ENCODE measurements at places on chromosomes 7 and 10.

DNA sequence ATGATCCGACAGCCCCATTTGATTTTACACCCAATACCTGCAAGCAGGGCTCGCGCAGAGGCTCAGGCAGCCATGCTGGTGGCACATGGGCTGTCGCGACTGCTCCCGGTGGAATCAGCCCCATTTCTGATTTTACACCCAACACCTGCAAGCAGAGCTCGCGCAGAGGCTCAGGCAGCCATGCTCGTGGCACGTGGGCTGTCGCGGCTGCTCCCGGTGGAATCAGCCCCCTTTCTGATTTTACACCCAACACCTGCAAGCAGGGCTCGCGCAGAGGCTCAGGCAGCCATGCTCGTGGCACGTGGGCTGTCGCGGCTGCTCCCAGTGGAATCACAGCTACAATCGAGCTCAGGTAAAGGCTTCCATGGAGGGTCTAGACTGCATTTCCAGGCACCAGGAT lies 244.1 kb downstream of the PTPRN2 start:
- DNase-seq: no peak

- no peak for DNase-seq
Measured at GRCh38 chr7:28675429-28675828, 263.1 kb downstream of the CREB5 start.

DNA sequence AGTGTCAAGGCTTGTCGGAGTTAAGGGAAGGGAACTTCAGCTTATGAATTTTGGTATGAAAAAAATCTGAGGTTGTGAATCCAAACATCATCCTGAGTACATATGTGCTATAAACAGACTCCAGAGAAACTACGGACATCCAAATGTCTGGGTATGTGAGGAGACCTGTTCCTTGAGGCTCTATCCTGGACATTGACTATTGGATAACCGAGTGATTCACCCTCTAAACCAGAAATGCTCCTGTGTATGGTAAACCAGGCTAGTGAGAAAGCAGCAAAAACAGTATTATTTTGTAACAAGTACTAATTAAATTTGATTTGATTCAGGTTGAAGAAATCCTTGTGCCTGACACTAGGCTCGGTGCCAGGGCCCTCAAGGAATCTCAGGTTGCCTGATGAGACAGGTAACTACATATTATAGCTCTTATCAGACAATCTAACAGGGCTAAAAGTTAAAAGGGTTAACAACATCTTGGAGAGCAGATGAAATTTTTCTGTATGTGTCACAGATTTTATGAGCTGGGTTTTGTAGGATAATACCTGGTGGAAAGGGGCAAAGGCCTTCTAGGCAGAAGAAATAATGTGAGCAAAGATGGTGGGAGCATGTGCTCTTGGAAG lies 10.4 kb upstream of the STOX1 start:
- DNase-seq: no peak

DNA sequence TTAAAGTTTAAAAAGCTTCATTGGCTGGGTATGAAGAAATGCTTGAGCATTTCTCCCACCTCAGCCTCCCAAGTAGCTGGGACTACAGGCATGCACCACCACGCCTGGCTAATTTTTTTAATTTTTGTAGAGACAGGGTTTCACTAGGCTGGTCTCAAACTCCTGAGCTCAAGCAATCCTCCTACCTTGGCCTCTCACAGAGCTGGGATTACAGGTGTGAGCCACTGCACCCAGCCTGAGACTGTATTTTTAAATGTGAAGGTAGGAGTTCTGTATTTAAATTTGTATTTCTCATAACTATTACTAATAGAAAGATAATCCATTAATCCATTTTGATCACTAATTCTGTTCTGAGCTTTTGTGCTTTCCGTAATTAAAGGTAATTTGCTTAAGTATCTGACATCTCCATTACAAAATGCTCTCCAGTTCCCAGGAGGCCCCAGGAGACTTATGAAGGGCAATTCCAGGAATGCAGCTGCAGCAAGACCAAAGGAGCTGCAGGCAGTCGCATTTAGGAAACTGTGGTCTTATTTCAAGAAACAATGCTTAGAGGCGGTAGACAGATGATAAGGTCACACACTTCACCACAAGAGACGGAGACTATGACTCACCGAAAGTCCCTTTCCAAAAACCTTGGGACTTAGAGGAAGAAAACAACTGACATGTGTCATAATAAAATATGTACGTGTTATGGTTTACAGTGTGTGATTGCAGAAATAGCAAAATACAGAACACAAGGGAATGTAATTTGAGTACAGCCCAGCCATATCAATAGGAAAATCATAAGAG lies 23.3 kb downstream of the YAE1 start:
- DNase-seq: peak; percentile 35

DNA sequence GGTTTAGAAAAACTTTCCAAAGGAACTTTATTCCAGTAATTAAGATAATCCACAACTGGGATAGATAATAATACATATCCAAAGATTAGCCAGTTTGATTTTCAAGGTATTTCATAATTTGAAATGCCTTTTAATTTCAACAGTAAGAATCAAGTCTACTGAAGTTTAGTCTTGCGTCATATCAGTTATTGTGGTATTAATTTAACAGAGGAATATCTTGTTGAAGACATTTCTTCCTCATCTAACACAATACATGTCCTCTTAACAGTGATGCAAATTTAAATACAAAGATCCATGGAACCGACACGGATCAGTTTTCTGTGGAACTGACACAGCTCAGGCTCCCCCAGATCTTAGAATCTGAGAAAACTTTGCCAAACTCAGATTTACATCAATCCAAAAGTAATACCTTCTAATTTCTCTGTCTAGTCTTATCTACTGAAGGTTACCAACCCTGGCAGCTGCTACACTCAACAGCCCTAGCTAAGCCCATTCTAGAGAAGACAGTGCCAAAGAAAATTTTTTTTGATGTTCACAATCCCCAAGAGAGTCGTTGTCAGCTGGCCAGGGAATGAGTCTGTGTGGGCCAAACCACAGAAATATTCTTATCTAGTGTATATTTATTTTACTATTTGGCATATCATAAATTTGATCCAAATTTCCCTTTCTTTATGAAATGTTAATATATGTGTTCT lies 365.2 kb upstream of the MEOX2 start:
- DNase-seq: no peak

DNA sequence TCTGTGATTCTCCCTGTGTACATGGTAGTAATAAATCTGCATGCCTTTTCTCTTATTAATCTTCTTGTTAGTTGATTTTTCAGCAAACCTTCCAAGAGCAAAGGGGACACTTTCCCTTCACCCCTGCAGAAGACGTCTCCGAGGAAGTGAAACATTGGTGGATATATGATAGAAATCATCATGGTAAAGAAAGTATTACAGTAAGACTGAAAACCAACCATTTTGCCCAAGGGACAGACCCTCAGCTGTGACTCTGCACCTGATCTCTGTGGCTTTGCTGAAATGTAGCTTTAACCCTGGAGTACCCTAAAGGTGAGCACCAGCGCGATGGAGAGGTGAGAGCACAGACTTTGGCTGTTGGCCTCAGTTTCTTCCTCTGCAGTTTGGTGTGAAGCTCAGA lies 32.8 kb upstream of the MYO3A start:
- DNase-seq: no peak

- no peak for DNase-seq
Measured at GRCh38 chr7:122299624-122300210, 4.8 kb downstream of the FEZF1 start.

GRCh38 chr10:4775808-4776207 lies 50.2 kb upstream of the AKR1E2 start:
- no peak for DNase-seq

- no peak for DNase-seq
Measured at GRCh38 chr7:72268796-72269195, 143.3 kb downstream of the CALN1 start.

- no peak for DNase-seq
Measured at GRCh38 chr10:46325021-46325420, 38.2 kb downstream of the ANTXRL start.

DNA sequence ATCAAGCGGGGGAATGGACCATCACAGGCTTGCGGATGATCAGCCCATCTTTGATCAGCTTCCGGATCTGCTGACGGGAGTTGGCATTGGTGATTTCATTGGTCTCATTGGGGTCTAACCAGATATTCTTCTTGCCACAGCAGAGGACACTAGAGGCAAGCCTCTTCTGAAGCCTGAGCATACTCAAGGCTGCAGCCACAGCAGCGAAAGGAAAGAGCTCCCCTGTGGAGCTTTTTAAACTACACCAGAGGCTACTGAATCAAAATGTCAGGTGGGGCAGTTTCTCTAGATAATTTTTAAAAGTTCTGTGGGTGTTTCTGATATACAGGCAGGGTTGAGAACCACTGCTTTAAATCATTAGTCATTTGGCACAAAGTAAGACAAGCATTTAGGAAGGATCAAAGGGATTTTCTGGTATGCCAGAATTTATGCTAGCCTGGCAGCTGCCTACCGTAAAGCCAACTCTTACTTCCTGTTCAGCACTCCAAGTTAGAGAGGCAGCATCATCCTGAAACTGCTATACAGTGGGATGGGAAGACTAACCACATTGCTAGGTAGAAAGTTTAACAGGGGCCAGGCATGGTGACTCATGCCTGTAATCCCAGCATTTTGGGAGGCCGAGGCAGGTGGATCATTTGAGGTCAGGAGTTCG lies 7.0 kb downstream of the NAPEPLD start:
- no peak for DNase-seq

DNA sequence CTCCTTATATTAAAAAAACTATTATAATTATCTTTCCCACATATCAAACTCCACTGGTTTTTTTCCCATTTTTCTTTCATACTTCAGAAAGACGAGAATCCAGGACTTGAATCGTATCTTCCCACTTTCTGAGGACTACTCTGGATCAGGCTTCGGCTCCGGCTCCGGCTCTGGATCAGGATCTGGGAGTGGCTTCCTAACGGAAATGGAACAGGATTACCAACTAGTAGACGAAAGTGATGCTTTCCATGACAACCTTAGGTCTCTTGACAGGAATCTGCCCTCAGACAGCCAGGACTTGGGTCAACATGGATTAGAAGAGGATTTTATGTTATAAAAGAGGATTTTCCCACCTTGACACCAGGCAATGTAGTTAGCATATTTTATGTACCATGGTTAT lies 15.9 kb downstream of the SRGN start:
- DNase-seq: no peak

DNA sequence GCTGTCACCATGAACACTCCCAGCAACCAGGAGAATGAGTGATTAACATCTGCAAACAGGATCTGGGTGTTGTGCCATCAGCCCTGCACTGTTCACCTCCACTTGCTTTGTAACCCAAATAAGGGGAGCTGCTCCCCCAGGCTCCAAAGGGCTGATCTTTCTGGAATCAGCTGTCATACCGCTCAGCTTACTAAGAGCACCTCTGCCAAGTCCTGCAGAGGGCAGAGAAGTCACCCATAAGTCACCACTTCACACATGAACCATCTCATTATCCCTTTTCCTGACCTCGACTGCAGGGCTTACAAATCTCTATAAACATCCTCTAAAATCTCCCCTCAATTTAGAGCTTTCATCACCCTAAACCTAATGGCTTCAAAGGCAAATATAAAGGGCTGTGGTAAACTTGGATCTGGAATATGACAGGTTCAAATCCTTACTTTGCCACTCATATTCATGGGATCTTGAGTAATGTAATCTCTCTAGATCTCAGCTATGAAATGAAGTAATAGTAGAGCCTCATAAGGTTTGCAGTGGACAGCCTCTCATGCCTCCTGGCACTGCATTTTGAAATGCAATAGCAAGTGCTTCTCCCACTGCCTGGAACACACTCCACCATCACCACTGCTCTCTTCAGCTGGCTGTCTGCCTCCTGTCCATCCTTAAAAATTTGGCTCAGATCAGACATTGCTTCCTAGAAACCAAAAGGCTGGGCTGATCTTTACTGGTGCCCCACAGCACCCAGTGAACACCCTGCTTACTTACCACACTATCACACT lies 38.8 kb downstream of the ERLIN1 start:
- DNase-seq: no peak

- no peak for DNase-seq
Measured at GRCh38 chr10:77361831-77362230, 275.8 kb downstream of the KCNMA1 start.

DNA sequence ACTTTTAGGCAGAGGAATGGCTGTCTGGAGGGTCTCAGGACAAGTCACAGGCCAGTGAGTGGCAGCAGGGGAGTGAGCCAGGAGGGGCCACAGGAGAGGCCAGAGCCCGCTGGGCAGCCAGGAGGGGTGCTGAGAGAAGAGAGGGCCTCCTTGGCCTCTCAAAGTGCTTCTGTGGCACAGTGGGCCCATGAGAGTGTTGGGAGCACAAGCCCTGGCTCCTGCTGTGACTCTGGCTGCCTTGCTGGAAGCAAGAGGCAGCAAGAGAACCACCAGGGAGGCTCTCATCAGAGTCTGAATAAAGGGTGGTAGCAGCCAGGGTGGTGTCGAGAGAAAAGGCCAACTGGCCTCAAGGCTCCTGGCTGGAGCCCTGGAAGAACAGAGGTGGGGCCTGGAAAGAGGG lies 91.1 kb downstream of the VOPP1 start:
- DNase-seq: no peak

GRCh38 chr7:138395763-138396162 lies 64.3 kb upstream of the TRIM24 start:
- DNase-seq: no peak

GRCh38 chr7:119392-120163 lies 72.8 kb upstream of the FAM20C start:
- no peak for DNase-seq

DNA sequence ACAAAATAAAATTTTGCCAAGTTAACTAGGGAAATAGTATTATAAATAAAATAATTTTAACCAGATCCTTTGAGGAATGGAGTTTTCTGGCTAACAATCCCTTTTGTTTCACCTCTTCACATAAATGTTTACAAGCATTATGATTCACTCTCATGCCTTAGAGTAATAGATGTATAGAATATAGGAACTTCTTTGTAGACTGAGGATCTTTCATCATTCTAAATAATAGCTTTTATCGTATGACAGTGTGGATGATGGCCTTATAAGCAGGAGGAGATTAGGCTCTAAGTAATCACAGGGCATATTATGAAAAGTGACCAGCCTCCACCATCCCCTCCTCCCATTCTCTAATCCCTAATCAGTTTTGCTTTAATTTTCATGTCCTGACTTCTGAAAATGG lies 13.5 kb downstream of the ING3 start:
- no peak for DNase-seq

DNA sequence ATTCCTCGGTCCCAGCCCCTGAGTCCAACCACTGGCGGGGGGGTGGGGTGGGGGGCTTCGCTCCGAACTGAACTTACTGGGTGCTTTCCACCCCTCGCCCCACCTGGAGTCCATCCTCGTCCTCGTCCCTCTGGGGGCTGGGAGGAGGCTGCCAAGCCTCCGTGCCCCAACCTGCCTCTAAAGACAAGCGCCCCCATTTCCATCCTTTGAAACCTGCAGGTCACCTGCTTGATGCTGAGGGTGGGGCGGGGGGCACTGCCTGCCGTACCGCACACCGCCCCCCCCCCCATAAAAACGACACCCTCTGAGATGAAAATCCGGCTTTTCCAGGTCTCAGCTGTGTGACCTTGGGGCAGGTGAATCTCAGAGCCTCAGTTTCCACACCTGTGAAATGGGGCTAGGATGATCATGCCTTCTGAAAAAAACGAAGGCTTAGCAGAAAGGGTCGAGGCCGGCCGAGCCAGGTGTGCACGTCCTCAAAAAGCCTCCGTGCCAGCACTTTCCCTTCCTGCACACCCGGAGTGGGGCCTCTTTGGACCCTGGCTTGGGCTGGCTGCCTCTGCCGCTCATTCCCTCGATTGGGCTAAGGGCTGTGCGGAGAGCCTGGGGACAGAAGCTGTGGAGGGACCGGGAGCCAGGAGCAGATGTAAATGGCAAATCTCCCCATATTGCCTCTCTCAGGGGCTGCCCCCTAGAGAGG lies 967 bp downstream of the ELFN1 start:
- DNase-seq: no peak

GRCh38 chr7:104629408-104629807 lies 301.0 kb downstream of the LHFPL3 start:
- no peak for DNase-seq

GRCh38 chr7:33487998-33488682 lies 358.8 kb downstream of the BBS9 start:
- DNase-seq: no peak
